NCI-H1105 treated with DMSO at 0.1 percent for 48 hours (cell line): ENCODE measurements at places on chromosomes 4 and X.

DNA sequence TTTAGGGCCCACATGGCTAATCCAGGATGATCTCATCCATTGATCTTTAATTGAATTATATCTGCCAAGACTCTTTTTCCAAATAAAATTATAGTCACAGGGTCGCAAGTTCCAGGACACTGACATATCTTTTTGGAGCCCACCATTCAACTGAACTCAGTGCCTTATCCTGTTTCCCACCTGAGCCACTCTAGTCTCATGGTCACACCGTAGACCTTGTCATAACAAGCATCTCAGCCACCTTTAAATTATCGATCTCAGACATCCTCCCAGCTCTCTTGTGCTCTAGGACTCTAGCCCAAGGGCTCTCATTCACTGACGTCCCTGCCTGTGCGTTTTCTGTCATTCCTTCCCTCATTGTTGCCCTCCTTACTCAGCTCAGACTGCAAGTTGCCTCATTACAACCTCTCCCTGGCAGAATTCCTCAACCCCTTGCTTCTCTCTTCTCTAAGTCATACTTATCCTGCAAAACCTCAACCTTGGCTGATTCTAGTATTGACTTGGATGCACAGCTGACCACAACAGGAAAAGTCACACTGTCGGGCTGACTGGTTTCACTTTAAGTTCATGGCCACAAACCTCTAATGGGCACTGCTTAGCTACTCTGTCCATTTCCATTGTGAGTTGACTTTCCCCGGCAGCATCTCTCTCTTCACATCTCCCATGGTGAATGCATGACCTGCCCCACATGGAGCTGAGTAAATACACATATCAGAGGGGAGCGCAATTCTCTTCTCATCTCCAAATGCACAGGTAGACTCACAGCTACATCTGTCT, 91.0 kb upstream of the TRIM2 start:
- DNase-seq = no peak

- no peak for DNase-seq
Observed at GRCh38 chr4:124931050-124931449, 218.5 kb upstream of the ANKRD50 start.

DNA sequence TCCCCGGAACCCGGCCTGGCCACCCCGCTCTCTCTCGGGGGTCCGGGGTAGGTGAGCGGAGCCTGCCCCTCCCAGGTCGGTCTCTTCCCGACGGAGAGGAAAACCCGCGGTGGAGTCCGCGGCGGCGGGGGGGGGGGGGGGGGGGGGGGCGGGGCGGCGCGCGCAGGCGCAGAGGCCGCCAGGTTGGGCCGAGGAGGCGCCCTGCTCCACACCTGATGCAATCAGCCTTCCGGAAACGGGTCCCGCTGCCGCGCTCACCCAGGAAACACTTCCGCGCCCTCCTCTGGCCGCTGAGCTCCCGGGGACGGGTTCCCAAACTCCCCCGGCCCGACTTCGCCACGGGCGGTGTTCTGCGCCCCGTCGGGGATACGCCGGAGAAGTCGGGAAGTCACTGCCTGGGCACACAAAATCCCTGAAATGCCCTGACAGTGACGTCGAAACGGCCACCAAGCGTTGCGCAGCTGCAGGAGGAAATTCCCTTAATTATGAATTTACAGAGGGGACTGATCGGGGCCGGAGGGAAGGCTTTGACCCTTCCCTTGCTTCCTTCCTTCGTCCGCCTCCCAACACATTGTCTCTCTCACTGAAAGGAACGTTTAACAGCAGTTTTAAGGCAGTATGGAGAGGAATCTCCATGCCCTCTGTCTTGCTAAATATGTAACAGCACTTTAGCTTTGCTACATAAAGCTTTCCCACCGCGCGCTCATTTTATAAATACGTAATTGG, 2.1 kb upstream of the APBB2 start:
- peak; percentile 70 for DNase-seq

DNA sequence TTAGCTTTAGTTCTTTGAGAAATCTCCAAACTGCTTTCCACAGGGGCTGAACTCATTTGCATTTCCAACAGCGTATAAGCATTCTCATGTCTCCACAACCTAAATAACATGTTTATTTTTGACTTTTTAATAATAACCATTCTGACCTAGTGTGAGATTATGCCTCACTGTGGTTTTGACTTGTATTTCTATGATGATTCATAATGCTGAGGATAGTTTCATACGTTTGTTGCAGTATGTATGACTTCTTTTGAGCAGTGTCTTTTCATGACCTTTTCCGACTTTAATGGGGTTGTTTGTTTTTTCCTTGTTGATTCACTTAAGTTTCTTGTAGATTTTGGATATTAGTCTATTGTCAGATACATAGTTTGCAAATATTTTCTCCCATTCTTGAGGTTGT, 1833.0 kb upstream of the PCDH10 start:
- DNase-seq = no peak

- peak; percentile 50 for DNase-seq
Observed at GRCh38 chr4:131091896-131092295, 1995.9 kb downstream of the C4orf33 start.

GRCh38 chr4:183987987-183988392, 82.9 kb downstream of the STOX2 start:
- peak; percentile 48 for DNase-seq

- DNase-seq = no peak
Observed at GRCh38 chrX:1679238-1679637, 64.4 kb downstream of the ASMT start.

DNA sequence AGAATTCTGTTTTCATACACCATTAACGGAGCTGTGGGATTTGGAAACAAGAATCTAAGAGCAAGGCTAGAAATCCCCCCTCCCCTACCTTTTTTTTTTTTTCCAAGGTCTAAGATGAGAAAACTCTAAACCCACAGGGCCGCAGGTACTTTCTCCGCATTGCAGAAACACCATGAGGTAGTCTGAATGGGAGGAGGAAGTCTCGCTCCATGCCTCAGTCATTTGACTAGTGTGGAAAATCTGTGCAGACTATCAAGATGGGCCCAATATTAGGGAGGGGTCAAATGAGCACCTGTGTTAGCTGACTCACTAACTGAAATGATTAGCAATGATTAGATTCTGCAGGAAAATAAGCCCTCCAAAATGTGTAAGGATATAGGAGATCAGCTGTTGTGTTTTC, 40.9 kb upstream of the MAP3K15 start:
- no peak for DNase-seq

- DNase-seq = no peak
Observed at GRCh38 chr4:88881227-88881569, 175.8 kb downstream of the FAM13A start.

- DNase-seq = no peak
Observed at GRCh38 chr4:79241846-79242245, 84.0 kb downstream of the NAA11 start.

DNA sequence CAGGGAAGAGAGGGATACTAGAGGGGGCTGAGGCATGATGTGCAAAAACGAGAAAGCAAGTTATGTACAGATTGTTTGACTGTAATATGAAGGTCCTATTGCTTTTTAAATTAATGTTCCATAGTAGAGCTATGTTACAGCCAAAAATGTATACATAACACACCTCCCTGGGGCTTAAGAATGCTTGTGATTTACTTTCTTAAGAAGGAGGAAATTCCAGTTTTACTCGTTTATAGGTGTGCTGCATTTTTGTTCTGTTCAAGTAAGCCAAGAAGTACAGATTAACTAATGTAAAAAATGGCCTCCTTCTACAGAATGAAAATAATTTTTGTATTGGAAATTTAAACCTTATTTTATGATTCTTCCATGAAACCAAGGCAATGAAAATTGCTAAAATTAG, 614.4 kb upstream of the NR3C2 start:
- DNase-seq = no peak

GRCh38 chrX:49879656-49880277, 483 bp downstream of the USP27X start:
- no peak for DNase-seq

DNA sequence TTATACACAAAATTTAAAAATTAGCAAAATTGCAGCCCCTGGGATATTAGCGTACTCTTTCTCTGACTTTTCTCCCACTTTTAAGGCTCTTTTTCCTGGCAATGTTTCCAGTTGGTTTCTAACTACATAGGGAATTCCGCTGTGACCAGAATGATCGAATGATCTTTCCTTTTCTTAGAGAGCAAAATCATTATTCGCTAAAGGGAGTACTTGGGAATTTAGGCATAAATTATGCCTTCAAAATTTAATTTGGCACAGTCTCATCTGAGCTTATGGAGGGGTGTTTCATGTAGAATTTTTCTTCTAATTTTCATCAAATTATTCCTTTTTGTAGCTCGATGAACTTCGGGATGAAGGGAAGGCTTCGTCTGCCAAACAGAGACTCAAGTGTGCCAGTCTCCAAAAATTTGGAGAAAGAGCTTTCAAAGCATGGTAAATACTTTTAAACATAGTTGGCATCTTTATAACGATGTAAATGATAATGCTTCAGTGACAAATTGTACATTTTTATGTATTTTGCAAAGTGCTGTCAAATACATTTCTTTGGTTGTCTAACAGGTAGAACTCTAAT, 6.0 kb downstream of the ALB start:
- DNase-seq = no peak

DNA sequence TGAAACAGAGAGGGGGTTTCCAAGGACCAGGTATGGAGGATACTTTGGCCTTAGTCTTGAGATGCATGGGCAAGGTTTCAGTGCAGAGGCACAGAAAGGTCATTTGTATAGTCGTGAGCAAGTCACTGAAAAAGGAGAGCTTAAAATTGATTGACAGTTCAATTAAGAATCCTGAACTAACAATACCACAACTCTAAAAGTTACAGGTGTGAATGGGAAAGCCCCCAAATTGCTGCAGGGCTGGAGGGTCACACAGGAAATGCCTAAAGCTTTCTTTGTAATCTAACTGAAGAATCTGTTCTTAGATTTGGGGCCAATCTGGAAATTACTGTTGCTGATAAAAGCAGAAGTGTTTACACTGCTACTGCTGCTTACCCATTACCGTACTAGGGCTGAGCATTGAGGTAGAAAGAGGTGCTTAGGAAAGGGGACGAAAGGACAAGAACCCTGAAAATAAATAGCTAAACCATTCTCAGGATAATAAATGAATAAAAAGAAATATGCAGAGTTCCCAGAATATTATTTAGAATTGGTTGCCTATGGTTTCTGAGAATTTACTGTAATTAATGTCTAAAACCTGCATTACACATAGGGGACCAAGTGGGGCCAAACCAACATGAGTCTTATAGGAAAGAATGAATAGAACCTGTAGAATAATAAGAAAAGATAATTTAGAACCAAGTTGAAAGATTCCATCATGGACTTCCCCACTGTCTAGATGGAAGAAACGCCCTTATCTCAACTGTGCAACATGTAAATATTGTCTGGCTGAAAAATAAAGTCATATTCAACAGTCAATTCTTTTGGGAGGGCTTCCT, 91.9 kb upstream of the PPP1R2C start:
- DNase-seq = no peak

DNA sequence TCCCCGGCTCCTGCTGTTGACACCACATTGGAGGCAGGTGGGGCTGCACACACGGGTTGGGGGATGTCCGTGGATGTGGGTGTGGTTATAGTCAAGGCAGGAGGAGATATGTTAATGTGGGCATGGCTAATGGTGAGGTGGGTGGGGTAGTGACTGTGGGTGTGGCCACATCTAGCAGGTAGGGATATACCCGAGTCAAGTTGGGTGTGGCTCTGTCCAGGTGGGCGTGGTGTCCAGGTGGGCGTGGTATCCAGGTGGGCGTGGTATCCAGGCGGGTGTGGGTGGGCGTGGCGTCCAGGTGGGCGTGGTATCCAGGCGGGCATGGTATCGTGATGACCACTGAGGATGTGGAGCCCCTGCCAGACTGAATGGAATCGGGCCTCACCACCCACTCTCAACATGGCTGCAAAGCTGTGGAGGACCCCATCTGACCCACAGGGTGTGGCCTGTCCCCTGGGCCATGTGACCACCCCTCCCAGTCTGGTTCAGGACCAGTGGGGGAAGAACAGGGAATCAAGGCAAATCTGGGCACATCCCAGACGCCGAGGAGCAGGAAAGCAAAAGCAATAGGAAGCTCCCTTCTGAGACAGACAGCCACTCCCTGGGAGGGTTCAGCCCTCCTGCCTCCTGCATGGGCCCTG, 21.0 kb downstream of the MAN2B2 start:
- DNase-seq = no peak

- no peak for DNase-seq
Observed at GRCh38 chrX:19964017-19964710, 26.7 kb downstream of the BCLAF3 start.

DNA sequence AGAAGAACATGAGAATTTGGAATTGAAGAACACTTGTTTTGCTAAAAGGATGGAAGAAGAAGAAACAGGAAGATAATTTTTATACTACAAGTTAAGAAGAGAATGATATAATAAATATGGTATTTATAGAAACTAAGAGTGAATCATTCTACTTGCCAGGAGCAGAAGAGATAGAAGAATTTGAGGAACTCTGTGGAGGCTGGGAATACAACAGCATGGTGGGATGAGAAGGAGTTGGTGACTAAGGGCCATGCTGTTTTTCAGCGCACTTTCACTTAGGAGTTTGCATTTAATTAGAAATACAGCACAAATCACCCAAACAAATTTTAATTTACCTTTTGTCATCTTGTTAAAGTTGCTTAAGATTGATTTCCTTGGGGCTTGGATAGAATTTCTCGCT, 20.5 kb downstream of the HADH start:
- DNase-seq = no peak

DNA sequence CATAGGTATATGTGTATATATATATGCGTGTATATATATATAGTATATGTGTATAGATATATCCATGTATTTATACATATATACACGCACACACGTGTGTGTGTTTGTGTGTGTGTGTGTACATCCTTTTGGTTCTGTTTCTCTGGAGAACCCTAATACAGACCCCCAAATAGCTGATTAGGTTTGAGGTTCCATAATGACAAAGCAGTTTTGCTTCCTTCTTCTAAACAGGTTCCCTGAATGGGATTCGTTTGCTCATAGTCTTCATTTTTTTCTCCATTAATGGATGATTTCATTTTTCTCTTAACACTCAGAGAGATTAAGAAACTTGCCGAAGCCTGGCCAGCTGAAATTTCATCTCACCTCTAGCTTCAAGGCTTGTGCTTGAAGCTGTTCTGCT, 234.0 kb upstream of the BCOR start:
- no peak for DNase-seq

DNA sequence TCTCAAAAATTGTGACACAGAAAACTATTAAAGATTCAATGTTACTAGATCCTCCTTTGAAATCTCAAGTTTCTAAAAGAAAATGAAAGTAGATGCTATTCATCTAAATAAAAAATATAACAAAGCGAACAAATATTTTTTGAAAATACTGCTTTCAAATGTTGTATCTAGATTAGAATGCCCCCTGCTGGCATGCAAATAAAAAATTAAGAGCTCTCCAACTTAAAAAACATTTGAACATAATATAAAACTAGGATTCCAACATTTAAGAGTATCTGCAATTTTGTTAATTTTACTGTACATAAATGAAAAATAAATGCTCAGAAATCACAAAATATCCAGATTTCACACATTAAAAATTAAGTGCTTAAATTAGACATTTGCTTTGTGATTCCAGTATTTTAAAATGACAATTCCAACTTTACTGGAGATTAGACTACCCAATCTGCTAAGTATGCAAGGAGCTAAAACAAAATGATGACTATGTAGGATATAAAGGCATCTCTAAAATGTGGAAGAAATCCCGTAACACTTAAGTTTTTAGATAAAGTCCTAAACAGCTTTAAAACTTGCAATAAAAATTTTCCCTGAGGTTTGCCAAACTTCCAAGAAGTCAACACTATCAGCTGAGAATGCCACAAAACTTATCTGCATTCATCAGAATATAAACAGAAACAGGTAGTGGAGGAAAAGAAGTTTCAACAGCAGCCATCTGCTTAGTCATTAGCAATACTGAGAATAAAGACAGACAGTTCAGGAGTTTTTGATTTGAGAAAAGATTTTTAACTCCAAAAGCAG, 32.7 kb downstream of the DHX15 start:
- no peak for DNase-seq
